ENCODE measurements at places on chromosomes 1 and 21. TPM values are rescaled to one million over a fixed set of nuclear protein-coding genes. Genes with fewer than 3 reads are reported as not detected.

Gene RIIAD1
- not detected for total RNA-seq

Gene TP73
- total RNA-seq, result 1.4 TPM

Gene PTPN22
- 0.11 TPM for total RNA-seq

Gene C8A
- total RNA-seq, result not detected

Gene FNDC10
- total RNA-seq, result 6.2 TPM

Gene PLD5
- total RNA-seq, result 4.3 TPM

Gene TINAGL1
- total RNA-seq, result 212 TPM

DNA sequence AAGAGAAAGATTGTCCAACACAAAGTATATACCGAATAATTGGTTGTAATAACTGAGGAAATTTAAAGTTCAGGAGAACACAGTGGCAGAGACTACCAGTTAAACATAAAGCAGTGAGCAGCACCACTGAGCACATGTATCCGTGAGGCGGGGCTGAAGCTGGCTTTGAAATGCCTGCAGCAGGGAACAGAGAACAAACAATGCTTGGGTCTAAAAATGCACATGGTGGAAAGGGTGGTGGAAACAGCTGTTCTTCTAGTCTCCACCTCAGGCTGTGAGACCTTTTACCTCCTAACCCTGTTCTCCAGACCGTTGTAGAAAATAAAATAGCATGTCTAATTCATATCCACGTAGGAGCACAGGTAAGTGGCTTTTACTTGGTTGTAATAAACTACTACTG is 7.7 kb upstream of the GNG4 start:
- H3K4me1 ChIP-seq, result no peaks in the 10 kb centered on the region
- no peak for DNase-seq
- H3K36me3 ChIP-seq, result no peaks in the 10 kb centered on the region
- H3K4me3 ChIP-seq, result no peak overlapping the region
- no peak overlapping the region for H3K27ac ChIP-seq

GRCh38 chr1:59184365-59184905 is 112.5 kb upstream of the FGGY start:
- peaks cover 24% of the 10 kb centered on the region for H3K4me1 ChIP-seq
- DNase-seq, result no peak
- no peak overlapping the region for H3K27ac ChIP-seq
- H3K36me3 ChIP-seq, result no peaks in the 10 kb centered on the region

- no peak overlapping the region for H3K4me3 ChIP-seq
- H3K27me3 ChIP-seq, result no peaks in the 10 kb centered on the region
- H3K27ac ChIP-seq, result no peak overlapping the region
- H3K36me3 ChIP-seq, result no peaks in the 10 kb centered on the region
Observed at GRCh38 chr1:208111646-208112190, 132.5 kb downstream of the PLXNA2 start.

GRCh38 chr1:174415506-174415905 is 32.3 kb upstream of the GPR52 start:
- H3K36me3 ChIP-seq, result no peaks in the 10 kb centered on the region
- no peak overlapping the region for H3K4me3 ChIP-seq
- H3K4me1 ChIP-seq, result no peaks in the 10 kb centered on the region
- H3K27ac ChIP-seq, result no peak overlapping the region
- H3K27me3 ChIP-seq, result no peaks in the 10 kb centered on the region

DNA sequence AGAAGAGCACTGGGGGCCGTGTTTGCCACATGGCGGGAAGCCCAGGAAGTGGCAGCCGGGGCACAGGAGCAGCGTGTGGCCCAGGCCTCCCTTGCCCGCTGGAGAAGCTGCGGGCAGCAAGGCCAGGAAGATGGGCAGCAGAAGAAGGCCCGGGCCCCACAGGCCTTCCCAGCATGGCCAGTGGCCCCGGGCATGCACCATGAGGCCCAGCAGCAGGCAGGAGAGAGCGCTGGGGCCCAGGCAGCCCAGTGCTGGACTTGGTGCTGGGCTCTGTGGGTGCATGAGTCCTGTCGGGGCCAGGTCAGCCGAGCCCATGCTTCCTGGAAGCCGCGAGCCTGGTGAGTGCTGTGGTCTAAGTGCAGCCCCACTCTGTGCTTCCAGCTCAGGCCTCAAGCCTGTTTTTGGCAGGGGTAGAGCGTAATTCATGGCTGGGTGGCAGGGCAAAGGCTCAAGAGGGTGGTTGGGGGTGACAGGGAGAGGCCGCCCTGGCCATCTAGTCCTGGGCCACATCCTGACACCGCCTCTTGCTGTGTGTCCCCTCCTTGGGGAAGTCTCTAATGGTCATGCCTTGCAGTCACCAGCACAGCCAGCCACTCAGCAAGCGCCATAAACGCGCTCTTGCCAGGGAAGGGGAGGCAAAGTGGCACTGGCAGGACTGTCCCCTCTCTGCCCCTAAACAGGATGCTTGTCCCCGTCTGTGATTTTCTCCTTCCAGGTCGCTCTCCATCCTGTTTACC is 21.3 kb downstream of the MTHFR start:
- DNase-seq, result no peak
- no peaks in the 10 kb centered on the region for H3K27me3 ChIP-seq
- no peaks in the 10 kb centered on the region for H3K36me3 ChIP-seq
- H3K4me1 ChIP-seq, result peaks cover 17% of the 10 kb centered on the region

DNA sequence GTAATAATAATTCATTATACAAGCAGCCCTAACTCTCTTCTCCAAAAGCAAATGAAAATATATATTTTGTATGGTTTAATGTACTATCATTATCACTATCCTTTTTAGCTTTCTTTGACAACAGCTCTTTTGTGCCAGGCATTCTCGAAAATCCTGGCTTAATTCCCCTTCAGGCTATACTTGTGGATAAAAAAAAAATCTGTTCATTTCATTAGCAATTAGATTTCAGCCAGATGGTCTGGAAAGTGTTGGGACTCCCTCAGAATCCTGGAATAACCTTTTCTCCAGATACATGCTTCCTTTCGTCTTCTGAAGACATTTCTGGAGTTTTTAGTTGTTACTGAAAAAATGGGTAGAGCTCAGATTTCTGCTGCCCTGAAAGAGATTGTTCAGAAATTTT is 83.4 kb upstream of the PLPPR4 start:
- H3K36me3 ChIP-seq, result no peaks in the 10 kb centered on the region
- DNase-seq, result no peak
- H3K4me1 ChIP-seq, result peaks cover 11% of the 10 kb centered on the region
- no peaks in the 10 kb centered on the region for H3K27me3 ChIP-seq

- H3K4me3 ChIP-seq, result no peak overlapping the region
- H3K4me1 ChIP-seq, result peaks cover 24% of the 10 kb centered on the region
- no peak overlapping the region for H3K27ac ChIP-seq
- no peaks in the 10 kb centered on the region for H3K27me3 ChIP-seq
- H3K36me3 ChIP-seq, result no peaks in the 10 kb centered on the region
Observed at GRCh38 chr1:25066256-25066655, 136.2 kb upstream of the RUNX3 start.

DNA sequence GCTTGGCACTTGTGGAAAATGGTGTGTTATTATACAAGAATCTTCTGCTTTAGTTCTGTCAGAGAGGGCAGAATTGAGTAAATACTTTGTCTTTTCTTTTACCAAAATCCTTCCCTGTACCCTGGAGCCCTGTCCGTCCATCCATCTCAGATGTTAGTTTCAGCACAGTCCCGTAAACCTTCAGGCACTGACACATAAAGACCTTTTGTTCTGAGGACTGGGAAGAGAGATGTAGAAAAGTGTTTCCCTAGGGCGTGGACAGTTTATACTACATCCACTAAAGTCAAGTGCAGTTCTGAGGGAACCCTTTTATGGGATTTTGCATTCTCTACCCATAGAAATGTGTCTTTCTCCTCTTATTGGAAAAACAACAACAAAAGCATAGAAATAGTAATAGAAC is 162.4 kb downstream of the PDE4B start:
- H3K4me3 ChIP-seq, result no peak overlapping the region
- no peak for DNase-seq
- no peaks in the 10 kb centered on the region for H3K27me3 ChIP-seq
- H3K4me1 ChIP-seq, result peaks cover 15% of the 10 kb centered on the region
- H3K27ac ChIP-seq, result no peak overlapping the region

DNA sequence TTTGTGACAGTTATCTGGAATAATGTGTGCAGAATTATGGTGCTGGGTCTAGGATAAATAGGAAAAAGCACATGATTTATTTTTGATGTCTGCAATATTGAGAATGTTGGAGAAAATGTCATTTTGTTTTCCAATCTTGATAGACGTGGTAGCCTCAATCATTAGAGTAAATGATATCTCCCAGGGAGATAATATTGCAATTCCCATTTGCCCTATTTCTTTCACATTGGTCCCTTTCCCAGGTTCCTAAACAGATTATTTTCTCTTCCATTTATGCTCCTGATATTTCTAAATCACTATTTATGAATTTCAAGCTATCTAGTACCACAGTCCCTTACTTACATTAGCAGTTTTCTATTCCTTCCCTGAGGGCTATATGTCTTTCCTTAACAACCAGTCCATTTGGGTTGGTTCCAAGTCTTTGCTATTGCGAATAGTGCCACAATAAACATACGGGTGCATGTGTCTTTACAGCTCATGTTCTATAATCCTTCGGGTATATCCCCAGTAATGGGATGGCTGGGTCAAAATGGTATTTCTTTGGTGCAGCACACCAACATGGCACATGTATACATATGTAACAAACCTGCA is 447.3 kb downstream of the PLA2G4A start:
- H3K36me3 ChIP-seq, result peaks cover 2% of the 10 kb centered on the region
- DNase-seq, result no peak
- no peak overlapping the region for H3K4me3 ChIP-seq
- H3K27me3 ChIP-seq, result no peaks in the 10 kb centered on the region
- no peak overlapping the region for H3K27ac ChIP-seq

DNA sequence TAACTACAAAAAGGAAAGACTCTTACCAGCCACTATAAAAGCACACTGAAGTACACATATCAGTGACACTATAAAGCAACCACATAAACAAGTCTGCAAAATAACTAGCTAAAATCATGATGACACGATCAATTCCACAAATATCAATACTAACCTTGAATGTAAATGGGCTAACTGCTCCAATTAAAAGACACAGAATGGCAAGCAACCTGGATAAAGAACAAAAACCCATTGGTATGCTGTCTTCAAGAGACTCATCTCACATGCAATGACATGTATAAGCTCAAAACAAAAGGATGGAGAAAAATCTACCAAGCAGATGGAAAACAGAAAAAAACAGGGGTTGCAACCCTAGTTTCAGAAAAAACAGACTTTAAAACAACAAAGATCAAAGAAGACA is 59.7 kb upstream of the LYPLAL1 start:
- no peak overlapping the region for H3K4me3 ChIP-seq
- peaks cover 5% of the 10 kb centered on the region for H3K36me3 ChIP-seq
- H3K27me3 ChIP-seq, result no peaks in the 10 kb centered on the region
- no peak for DNase-seq
- H3K27ac ChIP-seq, result no peak overlapping the region

GRCh38 chr1:161486806-161487741 is 18.2 kb upstream of the FCGR2A start:
- DNase-seq, result no peak
- no peaks in the 10 kb centered on the region for H3K4me1 ChIP-seq

DNA sequence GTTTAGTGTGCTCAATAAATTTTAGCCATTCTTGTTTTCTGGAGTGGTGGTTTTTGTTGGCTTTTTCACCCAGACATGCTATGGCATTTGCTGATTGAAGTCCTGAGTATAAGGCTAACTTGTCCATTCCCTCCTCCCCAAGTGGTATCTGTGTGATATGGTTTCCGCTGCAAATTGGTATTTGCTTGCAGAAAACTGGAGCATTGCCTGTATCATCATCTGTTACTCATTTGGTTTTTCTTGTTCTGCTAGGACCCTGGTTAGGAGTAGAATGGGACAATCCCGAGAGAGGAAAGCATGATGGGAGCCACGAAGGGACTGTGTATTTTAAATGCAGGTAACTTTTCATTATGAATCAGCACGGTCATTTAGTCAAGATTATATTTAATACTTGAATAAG is 34.0 kb downstream of the TBCE start:
- H3K27me3 ChIP-seq, result no peaks in the 10 kb centered on the region
- no peak for DNase-seq
- no peak overlapping the region for H3K4me3 ChIP-seq
- peaks cover 6% of the 10 kb centered on the region for H3K4me1 ChIP-seq
- H3K36me3 ChIP-seq, result peaks cover 11% of the 10 kb centered on the region

- no peaks in the 10 kb centered on the region for H3K36me3 ChIP-seq
- peaks cover 5% of the 10 kb centered on the region for H3K27me3 ChIP-seq
- no peak for DNase-seq
- H3K4me3 ChIP-seq, result no peak overlapping the region
- H3K4me1 ChIP-seq, result peaks cover 39% of the 10 kb centered on the region
- H3K27ac ChIP-seq, result no peak overlapping the region
Observed at GRCh38 chr1:66537718-66538117, 3.8 kb downstream of the SGIP1 start.

DNA sequence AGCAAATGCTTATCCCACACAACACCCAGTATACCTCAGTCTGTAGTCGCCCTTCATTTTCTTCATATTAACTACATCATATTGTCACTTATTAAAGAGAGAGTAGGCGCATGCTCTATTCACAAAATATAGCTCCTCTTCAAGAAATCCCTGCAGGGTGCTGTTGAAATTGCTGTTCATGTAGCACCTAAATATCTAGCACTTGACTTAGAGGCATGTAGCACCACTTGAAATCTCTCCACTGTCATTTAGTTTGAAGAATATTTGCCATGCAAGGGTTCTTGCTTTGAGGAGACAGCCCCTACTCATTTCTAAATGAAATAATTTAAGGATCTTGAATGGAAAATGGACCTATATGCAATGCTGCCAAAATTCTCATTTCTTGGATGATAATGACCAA is 20.9 kb upstream of the LRRC8B start:
- H3K27me3 ChIP-seq, result peaks cover 19% of the 10 kb centered on the region
- H3K4me3 ChIP-seq, result no peak overlapping the region
- no peaks in the 10 kb centered on the region for H3K36me3 ChIP-seq
- H3K4me1 ChIP-seq, result no peaks in the 10 kb centered on the region
- no peak for DNase-seq
- no peak overlapping the region for H3K27ac ChIP-seq

- DNase-seq, result no peak
- H3K36me3 ChIP-seq, result no peaks in the 10 kb centered on the region
- H3K4me3 ChIP-seq, result no peak overlapping the region
- no peak overlapping the region for H3K27ac ChIP-seq
Observed at GRCh38 chr1:6987940-6988339, 202.7 kb downstream of the CAMTA1 start.

GRCh38 chr1:115826628-115827027 is 14.3 kb downstream of the NHLH2 start:
- H3K4me1 ChIP-seq, result peaks cover 26% of the 10 kb centered on the region
- H3K4me3 ChIP-seq, result no peak overlapping the region
- peaks cover 27% of the 10 kb centered on the region for H3K27me3 ChIP-seq

GRCh38 chr1:8925960-8926359 is 19.7 kb upstream of the CA6 start:
- H3K36me3 ChIP-seq, result no peaks in the 10 kb centered on the region
- H3K4me3 ChIP-seq, result no peak overlapping the region
- H3K27ac ChIP-seq, result no peak overlapping the region
